AG10803 (cell line): ENCODE measurements at places on chromosomes 7 and 10.
A peak's percentile ranks its signal among the peaks of the same experiment; 100 is the strongest.

GRCh38 chr10:30431435-30431911 is 2.5 kb upstream of the MAP3K8 start:
- no peak for DNase-seq

- no peak for DNase-seq
Measured at GRCh38 chr10:130453036-130453720, 317.0 kb downstream of the GLRX3 start.

DNA sequence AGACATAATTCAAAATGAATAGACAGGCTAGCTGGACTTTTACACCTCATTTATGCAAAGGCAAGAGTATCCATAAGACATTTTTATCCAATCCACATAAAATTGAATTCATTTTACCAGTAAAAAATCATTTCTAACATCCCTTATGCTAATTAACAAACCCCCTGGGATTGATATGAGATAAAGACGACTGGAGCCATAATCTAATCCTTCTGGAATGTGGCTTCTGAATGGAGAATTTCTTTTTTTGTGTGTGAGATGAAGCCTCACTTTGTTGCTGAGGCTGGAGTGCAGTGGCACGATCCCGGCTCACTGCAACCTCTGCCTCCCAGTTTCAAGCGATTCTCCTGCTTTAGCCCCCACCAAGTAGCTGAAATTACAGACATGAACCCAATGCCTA is 90.4 kb downstream of the AKR1D1 start:
- no peak for DNase-seq

DNA sequence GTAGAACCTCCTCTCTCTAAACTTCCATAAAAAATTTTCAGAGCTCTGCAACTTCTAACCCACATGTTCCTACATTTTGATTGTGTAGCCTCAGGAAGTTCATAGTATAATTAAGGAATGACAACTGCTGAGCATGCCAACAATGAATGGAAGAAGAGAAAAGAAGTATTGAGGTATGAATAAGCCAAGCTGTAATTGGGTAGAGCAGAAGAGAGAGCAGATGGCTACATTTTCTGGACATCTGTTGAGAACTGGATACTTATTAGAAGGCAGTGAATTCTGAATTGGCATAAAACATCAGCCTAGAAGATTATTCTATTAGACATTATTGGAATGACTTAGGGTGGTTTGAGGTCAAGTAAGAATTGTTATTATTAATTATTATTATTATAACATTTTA is 728.3 kb upstream of the PHF14 start:
- no peak for DNase-seq

DNA sequence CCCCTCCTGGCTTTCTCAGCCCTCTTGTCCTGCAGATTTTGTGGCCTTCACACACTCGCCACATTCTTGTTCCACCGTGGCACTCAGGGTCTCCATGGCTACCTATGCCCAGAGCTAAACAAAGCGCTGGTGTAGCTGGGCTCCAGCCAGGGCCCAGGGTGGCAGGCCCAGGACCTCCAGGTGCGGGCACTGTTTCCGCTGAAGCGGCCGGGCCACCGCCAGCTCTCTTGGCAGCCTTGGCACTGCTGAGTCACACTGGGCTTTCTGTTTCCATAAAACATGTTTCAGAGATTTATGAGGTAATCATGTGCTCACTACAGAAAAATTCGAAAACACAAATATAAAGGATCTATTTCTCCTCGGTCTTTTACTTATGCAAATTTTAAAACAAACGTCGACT is 51.3 kb downstream of the AOC1 start:
- DNase-seq = peak; percentile 47

DNA sequence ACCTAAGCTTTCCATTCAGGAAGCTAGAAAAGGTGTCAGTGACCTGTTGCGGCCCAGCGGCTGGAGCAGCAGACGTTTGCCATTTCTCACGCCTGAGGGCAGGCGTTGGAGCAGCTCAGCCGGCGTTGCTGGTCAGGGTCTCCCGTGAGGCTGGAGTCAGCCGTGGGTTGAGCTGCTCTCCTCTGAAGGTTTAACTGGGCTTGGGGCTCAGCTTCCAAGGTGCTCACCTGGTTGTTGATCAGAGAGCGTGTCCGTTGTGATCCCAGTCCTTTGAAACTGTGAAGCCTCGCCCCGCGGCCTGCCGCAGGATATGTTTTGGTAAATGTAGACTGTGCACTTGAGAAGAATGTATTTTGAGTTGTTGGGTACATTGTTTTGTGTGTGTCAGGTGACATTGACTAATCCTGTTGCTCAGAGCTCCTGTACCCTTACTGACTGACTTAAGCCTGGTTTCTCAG is 20.6 kb upstream of the PWWP2B start:
- DNase-seq = no peak

- no peak for DNase-seq
Measured at GRCh38 chr10:14975672-14976273, 16.6 kb downstream of the MEIG1 start.

- DNase-seq = peak; percentile 43
Measured at GRCh38 chr7:34612661-34613060, 45.4 kb upstream of the NPSR1 start.

- DNase-seq = no peak
Measured at GRCh38 chr7:32047075-32047474, 23.1 kb downstream of the PDE1C start.

DNA sequence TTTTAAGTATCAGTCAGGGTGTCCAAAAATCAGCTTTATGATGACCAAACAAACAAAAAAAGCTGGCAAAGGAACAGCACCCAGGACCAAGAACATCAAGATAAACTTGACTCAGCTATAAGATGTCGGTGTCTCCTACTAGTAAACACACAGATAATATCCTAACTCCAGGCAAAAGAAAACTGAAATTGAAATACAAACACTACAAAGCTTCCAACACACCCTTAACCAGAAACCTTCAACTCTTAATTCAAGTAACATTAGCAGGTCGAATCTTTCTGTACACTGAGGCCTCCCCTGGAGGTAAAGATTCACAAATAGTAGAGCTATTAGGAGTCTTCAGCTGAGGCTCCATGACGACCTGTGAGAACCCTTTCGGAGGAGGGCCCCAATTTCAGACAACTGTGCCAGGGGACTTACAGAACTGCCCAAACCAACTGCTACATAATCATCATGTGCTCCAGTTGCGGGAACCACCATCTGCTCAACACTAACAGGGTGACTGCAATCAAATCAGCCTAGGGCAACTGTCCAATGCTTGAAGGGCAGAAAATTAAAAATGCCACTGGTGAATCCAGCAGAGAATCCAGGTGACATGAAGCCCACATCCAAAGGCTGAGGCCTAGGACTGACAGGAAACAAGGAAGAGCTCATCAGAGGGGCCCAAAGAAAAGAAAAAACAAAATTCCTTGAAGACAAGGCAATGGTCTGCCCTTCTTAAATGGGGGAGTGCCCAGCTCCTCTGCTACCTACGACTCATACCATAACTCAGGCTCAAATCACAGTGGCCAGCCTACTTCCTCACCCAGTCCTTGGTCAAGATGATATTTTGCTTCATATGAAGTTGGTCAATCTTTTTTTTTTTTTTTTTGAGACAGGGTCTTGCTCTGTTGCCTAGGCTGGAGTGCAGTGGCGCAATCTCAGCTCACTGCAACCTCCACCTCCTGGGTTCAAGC is 20.0 kb downstream of the XPNPEP1 start:
- peak; percentile 37 for DNase-seq

- DNase-seq = no peak
Measured at GRCh38 chr10:21393931-21394330, 131.6 kb downstream of the SKIDA1 start.

- DNase-seq = no peak
Measured at GRCh38 chr10:21961847-21962246, 41.7 kb downstream of the DNAJC1 start.
